ENCODE measurements at places on chromosomes 5 and 9.

- DNase-seq, result no peak
These were observed 159.1 kb downstream of the CCDC171 start for GRCh38 chr9:15711931-15712330.

GRCh38 chr5:161790926-161791325, 57.0 kb upstream of the GABRA1 start:
- no peak for DNase-seq

- peak; percentile 81 for DNase-seq
These were observed 32.0 kb upstream of the TTLL11 start for GRCh38 chr9:122125158-122125508.

- DNase-seq, result peak; percentile 28
These were observed 8.0 kb downstream of the ARL10 start for GRCh38 chr5:176373100-176373818.

GRCh38 chr9:82456642-82457041, 468.1 kb downstream of the SPATA31D1 start:
- DNase-seq, result no peak

DNA sequence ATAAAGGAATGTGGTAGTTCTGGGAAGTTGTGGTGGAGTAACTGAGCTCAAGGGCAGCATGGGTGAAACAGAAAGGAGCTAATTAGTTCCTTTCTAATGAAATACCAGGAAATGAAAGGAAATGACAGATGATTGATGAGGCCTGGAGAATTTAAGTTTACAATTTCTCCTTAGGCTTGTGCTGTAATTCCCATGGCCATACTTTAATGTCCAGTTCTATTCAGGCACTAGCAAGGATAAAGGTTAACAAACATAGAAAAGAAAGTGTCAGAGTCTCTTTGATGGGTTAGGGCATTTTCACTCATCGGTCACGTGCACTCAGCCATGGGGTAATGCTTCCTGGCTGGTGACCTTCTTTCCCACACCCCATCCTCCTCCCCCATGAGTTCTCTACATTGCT, 70.3 kb downstream of the CTSL start:
- DNase-seq, result peak; percentile 25

DNA sequence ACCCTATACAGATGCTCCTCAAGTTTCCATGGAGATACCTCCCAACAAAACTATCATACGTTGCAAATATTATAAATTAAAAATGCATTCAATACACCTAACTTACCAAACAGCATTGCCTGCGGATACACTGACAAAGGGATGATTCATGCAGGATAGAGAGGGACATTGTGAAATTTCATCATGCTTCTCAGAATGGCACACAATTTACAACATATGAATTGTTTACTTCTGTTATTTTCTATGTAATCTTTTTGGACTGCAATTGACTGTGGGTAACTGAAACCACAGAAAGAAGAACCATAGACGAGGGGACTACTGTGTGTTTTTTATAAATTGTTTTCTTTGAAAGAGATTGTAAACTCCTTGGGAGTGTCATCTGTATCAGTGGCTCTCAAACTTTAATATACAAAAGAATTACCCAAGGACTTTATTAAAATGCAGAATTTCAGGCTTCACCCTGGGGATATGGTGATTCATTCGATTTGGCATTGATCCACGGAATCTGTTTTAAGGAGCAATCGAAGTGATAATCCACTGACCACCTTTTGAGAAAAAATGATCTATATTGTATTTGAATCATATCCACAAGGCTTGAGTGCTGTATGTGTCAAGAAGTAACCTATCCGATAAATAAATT, 146.4 kb downstream of the SGCD start:
- DNase-seq, result no peak

- DNase-seq, result no peak
These were observed 324.5 kb downstream of the SLIT3 start for GRCh38 chr5:168976311-168976970.
